ENCODE measurements at places on chromosomes 3 and 15.
A peak's percentile ranks its signal among the peaks of the same experiment; 100 is the strongest.

DNA sequence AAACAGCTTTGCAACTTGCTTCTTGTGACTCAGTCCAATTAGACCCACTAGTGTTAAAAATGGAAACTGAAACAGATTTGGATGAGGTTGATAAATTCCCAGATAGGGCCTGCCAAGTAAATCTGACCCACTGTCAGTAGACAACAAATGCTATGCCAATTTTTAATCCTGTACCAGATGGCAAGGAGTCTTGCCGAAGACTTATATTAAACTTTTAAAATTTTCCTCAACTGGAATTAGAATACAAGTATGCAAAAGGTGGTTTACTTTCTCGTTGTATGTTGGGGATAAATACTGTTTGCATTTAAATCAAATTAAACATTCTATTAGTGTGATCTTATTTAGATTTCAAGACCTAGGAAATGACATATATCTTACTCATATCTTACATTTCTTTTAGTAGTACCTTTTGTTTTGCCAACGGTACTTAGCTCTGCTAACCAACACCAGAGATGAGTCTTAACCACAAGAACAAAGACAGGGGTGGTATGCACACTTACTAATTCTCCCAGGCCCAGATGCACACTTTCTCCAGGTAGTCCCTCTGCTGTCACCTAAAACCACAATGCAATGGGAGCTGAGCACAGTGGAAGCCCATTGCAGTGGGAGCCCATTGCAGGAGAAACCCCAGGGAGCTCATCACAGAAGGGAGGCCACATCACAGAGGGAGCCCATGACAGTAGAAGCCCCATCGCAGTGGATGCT lies 77.8 kb downstream of the WWTR1 start:
- no peak for DNase-seq

- DNase-seq: no peak
These were observed 31.9 kb upstream of the WNT5A start for GRCh38 chr3:55519019-55519418.

GRCh38 chr3:163513149-163513657 lies 1565.1 kb downstream of the SI start:
- no peak for DNase-seq

GRCh38 chr15:81072551-81072950 lies 61.5 kb upstream of the CFAP161 start:
- no peak for DNase-seq

GRCh38 chr3:41893977-41894376 lies 67.9 kb downstream of the ULK4 start:
- DNase-seq: peak; percentile 42

DNA sequence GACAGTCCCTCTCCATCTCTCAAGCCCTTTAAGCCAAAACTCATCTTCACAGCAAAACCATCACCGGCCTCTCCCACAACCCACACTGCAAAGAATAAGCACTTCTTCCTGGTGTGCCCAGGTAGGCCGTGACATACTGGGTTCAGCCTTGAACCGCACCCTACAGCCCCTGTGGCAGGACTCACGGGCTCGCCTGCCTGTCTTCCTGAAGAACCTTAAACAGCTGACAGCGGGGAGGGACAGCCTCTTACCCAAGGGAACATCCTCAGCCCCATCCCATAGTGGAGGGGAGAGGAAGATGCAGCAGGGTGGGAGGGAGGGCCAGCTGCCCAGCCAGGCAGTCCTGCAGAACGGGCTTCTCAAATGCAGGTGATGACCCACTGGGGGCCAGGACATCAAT lies 40.2 kb downstream of the TBC1D2B start:
- DNase-seq: no peak

GRCh38 chr3:63582943-63583500 lies 69.5 kb upstream of the SNTN start:
- no peak for DNase-seq

DNA sequence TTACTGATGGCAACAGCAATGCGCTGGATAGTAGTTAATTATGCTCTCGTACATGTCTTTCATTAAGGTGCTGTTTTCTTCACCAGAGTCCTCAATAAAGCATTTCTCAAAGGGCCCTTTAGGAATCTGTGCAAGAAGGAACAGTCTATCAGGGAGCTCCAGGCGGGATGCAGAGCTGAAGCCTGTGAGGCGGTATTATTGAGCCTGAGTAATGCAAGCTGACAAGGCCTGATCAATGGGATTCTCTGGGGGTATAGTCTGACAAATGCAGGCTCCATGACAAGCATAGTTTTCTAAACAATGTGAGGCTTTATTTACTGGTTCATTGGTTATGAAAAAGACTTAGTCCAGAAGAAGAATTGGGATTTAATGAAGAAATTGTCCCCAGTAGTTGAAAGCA lies 530.9 kb upstream of the CBLB start:
- no peak for DNase-seq

DNA sequence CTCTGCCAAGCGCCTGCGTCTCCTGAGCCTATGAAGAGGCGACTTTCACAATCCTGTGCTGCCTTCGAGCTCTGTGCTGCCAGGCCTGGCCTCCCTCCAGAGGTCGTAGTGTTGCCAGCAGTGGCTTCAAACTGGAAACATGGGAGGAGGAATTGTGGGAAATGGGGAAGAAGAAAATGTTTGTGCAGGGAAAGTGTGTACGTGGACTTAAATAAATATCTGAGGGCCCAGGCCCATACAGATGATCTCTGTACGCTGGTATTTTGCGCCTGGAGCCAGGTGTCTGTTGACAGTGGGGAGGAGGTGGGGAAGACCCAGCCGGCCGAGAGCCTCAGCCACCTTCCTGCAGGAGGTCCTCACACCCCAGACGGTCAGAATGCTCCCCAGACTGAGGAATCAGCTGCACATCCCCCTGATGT lies 44.6 kb downstream of the ZBTB38 start:
- DNase-seq: no peak

DNA sequence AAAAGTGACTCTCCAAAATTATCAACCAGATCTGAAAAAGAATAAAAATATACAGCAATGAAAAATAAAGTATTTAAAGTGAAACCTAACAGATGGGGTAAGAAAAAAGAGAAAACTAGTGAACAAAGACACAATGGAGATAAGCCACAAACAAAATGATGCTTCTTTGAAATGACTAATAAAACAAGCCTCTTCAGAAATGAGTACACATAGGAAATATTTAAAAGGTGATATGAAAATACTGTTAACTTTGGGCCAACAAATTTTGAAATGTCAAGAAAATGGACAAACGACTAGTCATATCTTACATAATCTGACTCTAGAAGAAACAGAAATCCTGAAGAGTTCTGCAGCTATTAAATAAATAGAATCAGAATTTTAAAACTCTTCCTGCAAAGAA lies 164.2 kb downstream of the ERC2 start:
- DNase-seq: no peak

- DNase-seq: no peak
These were observed 410.5 kb downstream of the LSAMP start for GRCh38 chr3:116034794-116035193.

DNA sequence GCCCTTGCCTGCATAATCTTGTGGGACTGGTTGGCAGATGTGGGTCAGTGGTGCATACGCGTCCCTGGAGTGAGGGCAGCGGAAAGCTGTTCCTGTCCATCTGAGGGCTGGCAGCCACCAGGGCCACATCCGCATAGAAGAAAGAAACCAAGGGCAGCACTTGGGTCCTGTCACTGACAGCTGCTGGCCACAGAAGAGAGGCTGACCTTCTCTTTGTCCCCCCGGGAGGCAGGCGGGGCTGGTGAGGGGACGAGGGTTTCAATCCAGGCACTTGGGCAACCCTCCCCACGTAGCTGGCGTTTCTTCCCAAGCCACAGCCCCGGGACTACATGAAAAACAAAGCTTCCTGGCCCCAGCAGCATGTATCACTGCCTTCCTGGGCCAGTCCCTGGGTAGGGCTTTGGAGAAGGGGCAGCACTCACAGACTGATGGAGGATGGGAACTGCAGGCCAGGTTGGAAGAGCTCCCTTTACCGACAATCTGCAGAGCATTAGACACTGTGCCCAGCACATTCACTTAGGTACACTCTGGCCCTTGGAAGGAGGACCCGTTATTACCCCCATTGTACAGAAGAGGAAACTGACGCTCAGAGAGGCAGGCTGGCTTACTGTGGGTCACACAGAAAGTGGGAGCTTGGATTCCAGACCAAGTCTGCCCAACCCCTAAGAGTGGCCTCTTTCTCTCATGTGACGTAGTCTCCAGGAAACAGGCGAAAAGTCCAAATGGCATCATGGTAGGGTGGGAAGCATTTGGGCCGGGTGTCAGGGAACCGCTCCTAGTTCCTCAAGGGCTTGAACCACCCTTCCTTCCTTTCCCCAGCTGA lies 78.8 kb upstream of the SLC6A6 start:
- no peak for DNase-seq

GRCh38 chr15:71705151-71705550 lies 105.2 kb upstream of the NR2E3 start:
- no peak for DNase-seq

DNA sequence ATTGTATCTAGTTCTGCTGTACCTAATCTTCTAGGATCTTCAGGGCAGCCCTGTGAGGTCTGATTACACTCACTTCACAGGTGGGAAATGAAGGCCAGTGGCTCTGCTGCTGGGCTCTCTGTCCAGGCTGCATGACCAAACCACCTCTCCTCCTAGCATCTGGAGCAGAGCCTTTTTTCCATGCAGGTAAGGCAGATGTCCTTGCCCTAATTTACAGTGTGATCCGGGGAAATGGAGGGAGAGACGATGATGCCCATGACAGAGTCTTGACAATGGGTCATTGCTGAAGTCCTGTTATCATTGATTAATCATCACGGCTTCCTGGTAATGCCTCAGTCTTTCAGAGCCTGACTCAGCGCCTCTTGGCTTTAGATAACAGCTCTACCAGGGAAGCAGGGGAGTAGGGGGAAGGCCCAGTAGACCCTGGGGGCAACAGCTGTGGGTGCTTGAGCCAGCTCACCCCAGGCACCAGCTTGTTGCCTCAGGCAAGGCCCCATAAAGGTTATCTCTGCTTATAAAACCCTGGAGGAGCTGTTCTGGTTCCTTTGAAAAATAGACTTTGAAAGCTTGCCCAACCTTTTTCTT lies 153.4 kb downstream of the GABRG3 start:
- no peak for DNase-seq

DNA sequence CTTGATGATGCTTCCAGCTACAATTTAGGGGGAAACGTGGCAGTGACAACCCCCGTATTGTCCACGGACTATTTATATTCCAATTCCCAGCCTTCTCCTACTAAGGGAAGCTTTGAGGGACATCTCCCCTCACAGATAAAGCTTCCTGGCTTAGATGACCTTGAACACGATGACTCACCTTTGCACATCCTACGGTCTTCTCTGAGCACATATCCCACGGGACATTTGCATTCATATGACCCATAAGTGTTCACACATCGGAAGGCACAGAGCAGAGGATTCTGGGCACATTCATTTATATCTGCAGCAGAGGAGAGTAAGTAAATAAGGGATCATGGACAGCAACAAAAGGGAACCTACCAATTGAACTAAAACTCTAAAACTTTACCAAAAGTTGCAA lies 101.5 kb downstream of the DUT start:
- DNase-seq: no peak

GRCh38 chr15:90334304-90334731 lies 17.8 kb upstream of the ZNF774 start:
- no peak for DNase-seq

- DNase-seq: no peak
These were observed 27.9 kb upstream of the KLF13 start for GRCh38 chr15:31298707-31299172.

DNA sequence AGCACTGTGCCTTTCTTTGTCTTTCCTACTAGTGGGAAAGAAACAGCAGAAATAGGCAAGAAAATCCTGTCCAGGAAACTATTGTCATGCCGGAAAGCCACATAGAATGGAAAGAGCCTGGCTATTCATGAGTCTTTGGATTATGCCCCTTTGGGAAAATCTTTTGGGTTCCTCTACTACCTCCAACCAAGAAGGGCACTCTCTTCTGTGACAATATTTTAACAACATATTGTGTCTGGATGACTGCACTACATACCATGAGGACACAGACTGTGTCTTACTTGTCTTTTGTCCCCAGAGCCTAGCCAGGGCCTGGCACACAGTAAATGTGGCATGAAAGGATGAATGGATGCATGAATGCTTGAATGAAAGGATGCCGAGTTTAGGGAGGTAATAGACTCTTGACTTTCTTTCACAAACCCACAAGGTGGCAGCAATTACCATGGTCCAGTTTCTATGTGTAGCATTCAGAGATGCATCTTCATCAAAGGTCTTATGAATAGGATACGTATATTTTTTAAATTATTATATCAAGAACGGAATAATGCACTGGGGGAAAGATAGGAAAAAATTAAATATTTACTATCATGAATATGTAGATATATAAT lies 30.3 kb downstream of the ARL14 start:
- peak; percentile 61 for DNase-seq

DNA sequence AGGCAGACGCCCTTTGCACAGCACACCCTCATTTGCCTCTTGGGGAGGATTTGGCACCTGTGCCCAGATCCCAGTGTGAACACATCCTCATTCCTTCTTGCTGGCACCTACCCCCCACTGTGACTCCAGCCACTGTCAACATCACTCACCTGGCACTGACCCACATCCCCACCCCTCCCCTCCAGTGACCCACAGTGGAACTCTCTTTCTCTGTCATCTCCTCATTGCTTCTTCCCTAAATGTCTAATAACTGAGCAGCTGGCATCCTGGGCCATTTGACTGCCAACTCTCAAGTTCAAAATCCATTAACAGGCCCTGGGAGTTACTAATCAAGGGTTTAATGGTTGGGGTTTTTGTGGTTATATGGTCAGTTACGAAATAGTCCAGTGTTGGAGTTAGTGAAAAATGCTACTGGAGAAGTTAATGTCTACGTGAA lies 14.4 kb downstream of the SNAPC5 start:
- no peak for DNase-seq

GRCh38 chr3:73884361-73884760 lies 259.6 kb upstream of the PDZRN3 start:
- DNase-seq: no peak

DNA sequence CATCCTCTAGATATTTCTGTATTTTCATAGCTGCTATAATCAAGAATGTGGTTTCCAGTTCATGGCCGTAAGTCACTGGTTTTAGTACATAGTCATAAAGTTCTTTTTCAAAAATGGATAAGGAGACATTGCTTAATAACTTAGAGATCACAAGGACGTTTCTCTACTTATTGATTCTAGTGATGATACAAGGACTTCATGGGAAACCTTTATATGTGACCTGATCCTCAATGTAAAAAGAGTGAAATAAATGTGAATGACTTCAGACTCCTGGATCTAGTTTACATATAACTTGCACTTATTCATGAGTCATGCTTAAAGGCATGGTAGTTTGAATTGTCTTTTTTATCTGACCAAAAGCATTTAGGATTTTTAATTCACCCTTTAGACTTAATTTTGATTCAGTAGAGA lies 35.2 kb downstream of the TSC22D2 start:
- no peak for DNase-seq

GRCh38 chr3:37734886-37735285 lies 126.8 kb upstream of the CTDSPL start:
- DNase-seq: no peak

DNA sequence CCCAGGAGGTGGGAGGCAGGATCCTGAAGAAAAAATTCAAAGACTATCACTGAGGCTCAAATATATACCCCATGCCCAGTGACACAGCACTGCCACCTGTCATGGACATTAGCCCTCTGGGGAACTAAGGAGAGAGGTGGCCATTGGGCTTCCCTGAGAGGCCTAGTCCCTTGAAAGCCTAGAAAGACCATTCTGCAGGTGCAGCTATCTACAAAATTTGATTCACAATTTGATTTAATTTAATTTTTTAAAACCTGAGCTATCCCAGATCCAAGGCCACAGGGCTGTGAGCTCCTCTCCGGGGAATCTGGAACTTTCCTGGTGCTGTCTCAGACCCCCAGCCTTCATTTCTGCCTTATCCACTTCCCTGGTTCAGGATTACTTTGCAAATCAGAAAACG lies 16.9 kb upstream of the KLHL24 start:
- no peak for DNase-seq

- DNase-seq: no peak
These were observed 85.9 kb downstream of the NR2F2 start for GRCh38 chr15:96416218-96416933.

Measured in CD4-positive, alpha-beta T cell treated with Interleukin-21 for 1 hour (primary cell).